Germinal center (tissue), 1 donor: ENCODE measurements at places on chromosomes 3 and 15.

- DNase-seq = no peak
These were observed 23.2 kb downstream of the C2CD4B start for GRCh38 chr15:62141643-62142588.

- no peak for DNase-seq
These were observed 33.2 kb upstream of the RGMA start for GRCh38 chr15:93121973-93122910.

DNA sequence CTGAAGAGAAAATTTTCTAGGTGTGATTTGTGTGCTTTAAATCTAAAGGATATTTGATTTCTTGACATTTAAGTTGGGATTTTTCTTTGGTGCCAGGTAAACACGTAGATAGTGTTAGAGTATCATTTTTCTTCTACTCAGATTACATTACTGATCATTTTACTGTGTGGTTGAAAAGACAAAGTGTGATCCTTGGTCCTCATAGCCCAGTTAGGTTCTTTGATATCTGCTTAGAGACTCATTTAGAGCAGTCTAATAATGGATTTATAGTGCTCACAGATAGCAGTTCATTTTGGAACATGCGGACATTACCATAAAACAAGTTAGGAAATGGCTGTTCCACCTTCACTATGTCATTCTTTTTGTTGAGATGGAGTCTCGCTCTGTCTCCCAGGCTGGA, 12.4 kb downstream of the ARL8B start:
- DNase-seq = no peak

GRCh38 chr3:31829010-31829409, 152.1 kb downstream of the OSBPL10 start:
- no peak for DNase-seq

DNA sequence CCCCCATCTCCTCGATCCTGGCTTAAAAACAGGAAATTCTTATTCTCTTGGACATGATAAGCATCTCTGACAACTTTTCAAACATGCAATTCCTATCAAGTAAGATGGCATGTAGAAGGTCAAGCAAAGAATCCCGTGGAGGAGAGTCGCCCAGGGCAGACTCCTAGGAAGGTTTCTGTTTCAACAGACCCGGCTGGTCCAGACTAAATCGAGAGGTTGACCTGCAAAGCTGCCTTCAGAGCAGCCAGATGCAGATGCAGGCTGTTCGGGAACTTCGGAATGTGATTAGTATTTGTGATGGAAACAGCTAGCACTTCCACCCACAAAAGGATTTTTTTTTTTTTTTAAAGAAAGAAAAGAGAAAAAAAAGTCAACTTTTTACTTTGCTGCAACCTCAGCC, 216.8 kb downstream of the NR1D2 start:
- no peak for DNase-seq

- DNase-seq = no peak
These were observed 84.6 kb downstream of the ZBTB20 start for GRCh38 chr3:115062412-115062956.

DNA sequence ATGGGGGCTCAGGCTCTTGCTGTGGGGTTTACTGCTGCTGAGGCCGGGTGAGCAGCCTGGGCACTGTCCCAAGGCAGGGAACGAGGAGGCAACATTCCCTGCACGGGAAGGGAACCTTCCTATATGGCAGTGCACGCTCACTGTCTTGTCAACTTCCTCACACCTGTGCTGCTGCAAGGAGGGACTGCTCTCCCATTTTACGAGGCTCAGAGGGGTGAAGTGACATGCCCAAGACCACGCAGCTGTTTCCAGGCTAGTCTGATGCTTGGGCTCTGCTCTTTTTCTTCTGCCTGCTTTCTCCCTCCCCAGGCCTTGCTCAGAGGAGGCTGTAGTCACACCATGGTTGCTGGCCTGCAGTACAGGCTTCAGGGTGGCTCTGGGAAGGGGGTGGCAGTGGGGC, 41.5 kb downstream of the SPSB4 start:
- no peak for DNase-seq

DNA sequence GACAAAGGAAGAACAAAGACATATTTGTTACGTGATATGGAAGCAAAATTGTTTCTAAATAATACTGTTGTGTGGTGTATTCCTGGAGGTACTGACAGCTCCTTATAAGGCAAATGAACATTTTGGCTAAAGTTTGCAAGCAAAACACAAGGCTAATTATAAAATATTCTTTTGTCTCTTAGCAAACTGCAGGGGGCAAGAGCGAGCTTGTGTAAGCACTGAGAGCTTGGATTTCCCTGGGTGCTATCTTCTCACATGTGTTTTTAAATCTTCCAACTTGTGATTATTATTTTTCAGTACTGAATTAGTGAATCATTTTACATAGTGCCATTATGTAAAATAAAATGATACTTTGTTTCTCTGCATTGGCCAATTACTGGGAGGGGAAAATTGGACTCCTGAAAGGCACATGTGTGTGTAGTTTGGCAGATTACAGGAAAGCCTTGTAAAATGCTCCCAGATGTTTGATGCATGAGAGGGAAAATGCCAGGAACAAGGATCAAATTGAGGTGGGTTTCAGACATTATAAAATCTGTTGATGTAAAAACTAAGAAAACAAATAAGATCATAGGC, 611.5 kb downstream of the AGBL1 start:
- DNase-seq = no peak

GRCh38 chr3:157290766-157291165, 130.8 kb upstream of the CCNL1 start:
- no peak for DNase-seq

- no peak for DNase-seq
These were observed 30.6 kb downstream of the CCDC14 start for GRCh38 chr3:123930445-123930844.

DNA sequence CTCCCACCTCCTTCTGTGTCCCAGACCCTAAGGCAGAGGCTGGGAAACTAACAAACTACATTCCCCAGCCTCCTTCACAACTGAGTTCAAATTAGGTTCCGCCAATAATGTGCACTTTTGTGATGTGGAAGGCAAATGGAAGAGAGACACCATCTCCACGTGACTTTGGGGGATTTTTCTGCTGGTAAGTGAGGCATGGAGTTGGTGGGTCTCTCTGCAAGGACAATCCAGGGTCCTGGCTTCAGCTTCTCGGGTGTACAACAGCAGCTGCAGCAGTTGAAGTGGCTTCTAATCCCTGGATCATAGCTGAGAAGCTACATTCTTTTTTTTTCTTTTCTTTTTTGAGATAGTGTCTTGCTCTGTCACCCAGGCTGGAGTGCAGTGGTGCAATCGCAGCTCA, 58.9 kb upstream of the GATA2 start:
- DNase-seq = no peak

DNA sequence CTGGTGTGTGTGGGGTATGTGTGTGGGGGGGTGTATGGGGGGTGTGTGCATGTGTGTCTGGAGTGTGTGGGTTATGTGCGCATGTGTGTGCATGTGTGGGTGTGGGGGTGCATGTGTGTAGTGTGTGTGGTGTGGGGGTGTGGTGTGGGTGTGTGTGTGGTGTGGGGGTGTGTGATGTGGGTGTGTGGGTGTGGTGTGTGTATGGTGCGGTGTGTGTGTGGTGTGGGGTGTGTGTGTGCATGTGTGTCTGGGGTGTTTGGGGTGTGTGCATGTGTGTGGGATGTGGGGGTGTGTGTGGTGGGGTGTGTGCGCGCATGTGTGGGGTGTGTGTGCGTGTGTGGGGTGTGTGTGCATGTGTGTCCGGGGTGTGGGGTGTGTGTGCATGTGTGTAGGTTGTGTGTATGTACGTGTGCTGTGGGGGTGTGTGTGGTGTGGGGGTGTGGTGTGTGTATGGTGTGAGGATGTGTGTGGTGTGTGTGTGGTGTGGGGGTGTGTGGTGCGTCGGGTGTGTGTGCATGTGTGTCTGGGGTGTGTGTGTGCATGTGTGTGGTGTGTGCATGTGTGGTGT, 6.2 kb upstream of the OCA2 start:
- no peak for DNase-seq

DNA sequence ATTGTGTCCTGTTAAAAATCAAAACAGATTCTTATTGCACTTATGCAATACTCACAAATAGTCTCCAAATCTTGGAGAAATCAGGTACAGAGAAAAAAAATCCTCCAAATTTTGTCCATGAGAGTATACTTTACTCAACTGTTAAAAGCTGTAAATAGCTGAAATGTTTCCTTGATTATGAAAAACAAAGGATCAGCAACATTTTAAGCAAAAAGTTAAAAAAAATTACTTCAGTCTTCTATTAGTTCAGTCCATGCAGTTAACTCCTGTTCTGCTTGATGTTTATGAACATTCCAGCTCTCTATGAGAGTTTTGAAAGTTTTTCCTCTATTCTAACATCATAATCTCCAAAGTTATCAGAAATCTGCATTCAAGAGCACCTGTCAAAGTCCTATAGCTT, 22.8 kb upstream of the ZNF80 start:
- DNase-seq = no peak

GRCh38 chr3:89114841-89115223, 7.4 kb downstream of the EPHA3 start:
- DNase-seq = no peak

DNA sequence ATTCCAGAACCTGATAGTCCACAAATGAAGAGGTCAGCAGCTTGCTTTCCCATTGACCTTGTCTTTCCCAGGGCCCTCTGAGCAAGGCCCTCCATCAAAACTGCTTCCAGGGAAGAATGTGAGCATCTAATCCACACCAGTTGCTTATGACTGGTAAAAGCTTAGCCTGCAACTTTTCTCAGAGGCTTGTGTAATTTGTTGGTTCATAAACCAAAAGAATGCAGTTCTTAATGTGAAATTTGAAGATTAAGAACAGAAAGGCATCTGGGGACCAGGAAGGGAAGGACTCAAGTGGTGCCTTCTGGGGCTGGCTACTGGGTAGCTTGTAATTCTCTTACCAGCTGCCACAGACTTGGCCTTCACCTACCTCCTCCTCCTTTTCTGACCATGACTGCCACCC, 60.9 kb upstream of the EIF1B start:
- no peak for DNase-seq

GRCh38 chr3:196691386-196691785, 20.7 kb downstream of the CEP19 start:
- DNase-seq = no peak

DNA sequence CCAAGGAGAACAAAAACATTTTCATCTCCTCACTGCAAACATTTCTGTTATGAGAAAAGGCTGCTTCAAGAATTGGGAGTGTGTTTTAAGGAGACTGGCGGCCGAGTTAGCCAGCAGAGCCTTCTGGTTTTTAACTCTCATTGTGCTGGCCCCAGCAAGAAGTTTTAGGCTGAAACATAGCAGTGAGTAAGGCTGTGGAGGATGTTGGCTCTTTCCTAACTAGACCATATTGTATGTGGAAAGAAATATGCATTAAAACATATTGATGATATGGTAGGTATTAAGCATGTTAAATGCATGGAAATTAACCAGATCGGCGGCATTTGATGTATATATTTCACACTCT, 90.7 kb downstream of the TIGIT start:
- no peak for DNase-seq

GRCh38 chr3:136753326-136753939, 1.3 kb upstream of the STAG1 start:
- no peak for DNase-seq

- DNase-seq = no peak
These were observed 51.8 kb downstream of the RGMA start for GRCh38 chr15:93036951-93037819.

GRCh38 chr3:103813955-103814354, 1379.1 kb downstream of the ZPLD1 start:
- DNase-seq = no peak

GRCh38 chr15:61649046-61649445, 411.2 kb downstream of the VPS13C start:
- DNase-seq = no peak

DNA sequence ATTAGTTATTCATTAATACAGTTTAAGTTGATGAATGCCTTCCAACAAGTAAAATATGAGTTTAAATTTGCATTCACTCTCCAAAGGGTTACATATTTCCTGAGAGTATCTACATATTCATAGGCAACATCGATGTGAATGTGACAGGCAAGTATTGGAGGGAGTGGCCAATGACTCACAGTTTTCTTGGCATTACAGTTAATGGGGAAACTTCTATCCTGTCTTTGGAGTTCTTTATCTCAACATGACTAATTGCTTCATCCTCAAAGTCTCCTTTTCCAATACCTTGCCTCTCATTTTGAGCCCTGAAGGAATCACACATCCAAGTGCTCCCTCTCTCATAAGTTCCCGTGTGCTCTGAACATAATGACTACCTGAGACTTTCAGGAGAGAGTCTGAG, 439.7 kb upstream of the FRG2C start:
- DNase-seq = no peak

- DNase-seq = no peak
These were observed 55.3 kb upstream of the P2RY1 start for GRCh38 chr3:152779653-152780052.

DNA sequence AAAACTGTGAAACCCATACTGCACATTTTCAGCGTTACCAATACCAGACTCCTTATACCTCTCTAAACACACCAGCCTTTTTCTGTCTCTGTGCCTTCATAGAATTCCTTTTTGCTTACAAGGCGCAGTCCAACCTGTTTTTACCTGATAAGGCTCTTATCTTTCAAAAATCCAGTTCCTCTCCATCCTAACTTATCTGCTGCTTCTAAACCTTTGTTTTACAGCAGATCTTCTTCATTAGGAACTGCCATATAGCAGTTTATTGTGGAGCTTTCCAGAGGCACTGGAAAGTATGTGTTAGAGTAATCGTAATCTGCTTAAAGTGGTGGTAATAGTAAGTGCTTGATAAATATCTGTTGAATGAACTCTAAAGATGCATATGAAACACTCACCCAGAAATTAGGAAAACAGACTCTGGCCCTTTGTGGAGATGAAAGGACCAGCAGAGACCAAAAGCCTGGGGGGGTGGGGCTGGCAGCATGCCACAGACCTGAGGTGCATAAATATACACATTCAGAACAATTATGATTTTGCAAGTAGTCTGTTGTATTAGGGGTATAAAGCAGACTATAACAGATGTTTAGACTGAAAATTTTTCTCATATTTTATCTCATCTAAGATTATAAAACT, 29.3 kb downstream of the PPP2R3A start:
- no peak for DNase-seq
